Aortic smooth muscle cell (primary cell): ENCODE measurements at places on chromosomes 3 and 15. TPM values are rescaled to one million over a fixed set of nuclear protein-coding genes. Genes with fewer than 3 reads are reported as not detected.

Gene RARB
- total RNA-seq, result 1.2 and 6.9 TPM in 2 replicates

Gene STRA6
- total RNA-seq, result 0.06 and 0.26 TPM in 2 replicates

Gene CLPX
- total RNA-seq, result 37.7 and 47.5 TPM in 2 replicates

Gene ZMYND10
- total RNA-seq, result 1.9 and 2.8 TPM in 2 replicates

Gene CEP70
- total RNA-seq, result 19.6 and 20.0 TPM in 2 replicates

Gene CTDSPL2
- 77.4 and 78.3 TPM in 2 replicates for total RNA-seq

Gene GOLGA8R
- total RNA-seq, result 3.4 and 3.6 TPM in 2 replicates

Gene KLHL6
- 0.19 and 0.26 TPM in 2 replicates for total RNA-seq

Gene ZNF501
- 6.1 and 7.3 TPM in 2 replicates for total RNA-seq

Gene CLDN18
- not detected in 2 replicates for total RNA-seq

Gene CCR8
- not detected in 2 replicates for total RNA-seq

Gene CFAP20DC
- total RNA-seq, result 1.1 and 1.5 TPM in 2 replicates

Gene SLC7A14
- under 0.01 and 0.19 TPM in 2 replicates for total RNA-seq

Gene FAM107A
- total RNA-seq, result 0.99 and 1.2 TPM in 2 replicates

Gene SIN3A
- total RNA-seq, result 22.2 and 29.4 TPM in 2 replicates

Gene SERPINI2
- not detected in 2 replicates for total RNA-seq

Gene FGD5
- 2.6 and 5.4 TPM in 2 replicates for total RNA-seq

Gene MYO5A
- 76.2 and 94.8 TPM in 2 replicates for total RNA-seq

Gene HESX1
- 0.56 and 0.79 TPM in 2 replicates for total RNA-seq

Gene DNAH12
- total RNA-seq, result under 0.01 and 0.12 TPM in 2 replicates

Gene LINS1
- total RNA-seq, result 7.2 and 8.6 TPM in 2 replicates

Gene FANCD2OS
- total RNA-seq, result not detected in 2 replicates

Gene FOXL2
- total RNA-seq, result not detected in 2 replicates

Gene CEP19
- total RNA-seq, result 3.3 and 3.7 TPM in 2 replicates

Gene DOCK3
- 0.25 and 0.53 TPM in 2 replicates for total RNA-seq

Gene ROPN1B
- not detected in 2 replicates for total RNA-seq

Gene FLNB
- total RNA-seq, result 51.5 and 63.1 TPM in 2 replicates

Gene MAP1A
- 35.8 and 49.3 TPM in 2 replicates for total RNA-seq

Gene MYL3
- total RNA-seq, result not detected in 2 replicates

Gene TTC21A
- total RNA-seq, result 2.2 and 3.0 TPM in 2 replicates

Gene PATL2
- 0.62 and 0.92 TPM in 2 replicates for total RNA-seq

Gene WDR5B
- total RNA-seq, result 4.6 and 6.4 TPM in 2 replicates

Gene MAPKBP1
- total RNA-seq, result 14.3 and 15.6 TPM in 2 replicates

Gene CA12
- total RNA-seq, result 76.0 and 93.6 TPM in 2 replicates

Gene MUSTN1
- total RNA-seq, result not detected in 2 replicates

Gene SYNPR
- not detected in 2 replicates for total RNA-seq

Gene IL12A
- 0.19 TPM in 1 of 2 replicates, not detected in the other for total RNA-seq

Gene CHRM5
- total RNA-seq, result under 0.01 TPM in 1 of 2 replicates, not detected in the other

Gene TMEM207
- not detected in 2 replicates for total RNA-seq

Gene CLEC3B
- 28.8 TPM in 2 replicates for total RNA-seq

Gene PLAAT1
- total RNA-seq, result not detected in 2 replicates

Gene NLGN1
- 2.6 and 2.8 TPM in 2 replicates for total RNA-seq

Gene TJP1
- 44.9 and 57.4 TPM in 2 replicates for total RNA-seq

Gene HDDC3
- total RNA-seq, result 14.1 and 17.4 TPM in 2 replicates
